Uterus (tissue), 4 donors: ENCODE measurements at places on chromosomes 7 and 10.

DNA sequence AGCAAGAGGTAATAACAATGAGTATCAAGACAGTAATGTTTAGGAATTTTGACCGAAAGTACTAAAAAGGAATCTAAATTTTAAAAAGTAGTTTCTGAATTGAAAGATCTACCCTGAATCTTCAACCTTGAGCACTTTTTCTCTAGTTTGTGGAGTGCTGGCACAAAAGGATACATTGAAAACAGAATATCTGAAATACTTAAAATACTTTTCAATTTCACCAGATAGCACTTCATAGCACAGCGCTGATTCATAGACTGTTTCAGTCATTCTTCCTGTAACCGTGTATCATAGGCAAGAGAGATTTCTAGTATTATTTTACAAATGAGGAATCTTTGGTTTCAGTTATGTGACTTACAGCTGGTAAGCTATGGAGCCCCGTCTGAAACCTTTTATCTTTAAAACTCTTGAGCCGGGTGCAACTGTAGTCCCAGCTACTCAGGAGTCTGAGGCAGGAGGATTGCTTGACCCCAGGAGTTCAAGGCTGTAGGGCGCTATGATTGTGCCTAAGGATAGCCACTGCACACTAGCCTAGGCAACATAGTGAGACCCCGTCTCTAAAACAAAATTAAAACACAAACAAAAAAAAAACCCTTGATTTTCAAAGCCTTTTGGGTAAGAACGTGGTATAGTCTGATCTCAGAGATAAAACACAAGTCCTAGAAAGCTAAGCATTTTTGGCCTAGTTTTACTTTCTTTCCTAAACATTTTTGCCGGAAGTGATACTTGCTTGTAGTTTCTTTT lies 35.1 kb downstream of the FHIP2A start:
- no peak for DNase-seq

- no peak for DNase-seq
Observed at GRCh38 chr7:28976022-28976421, 17.9 kb upstream of the TRIL start.

DNA sequence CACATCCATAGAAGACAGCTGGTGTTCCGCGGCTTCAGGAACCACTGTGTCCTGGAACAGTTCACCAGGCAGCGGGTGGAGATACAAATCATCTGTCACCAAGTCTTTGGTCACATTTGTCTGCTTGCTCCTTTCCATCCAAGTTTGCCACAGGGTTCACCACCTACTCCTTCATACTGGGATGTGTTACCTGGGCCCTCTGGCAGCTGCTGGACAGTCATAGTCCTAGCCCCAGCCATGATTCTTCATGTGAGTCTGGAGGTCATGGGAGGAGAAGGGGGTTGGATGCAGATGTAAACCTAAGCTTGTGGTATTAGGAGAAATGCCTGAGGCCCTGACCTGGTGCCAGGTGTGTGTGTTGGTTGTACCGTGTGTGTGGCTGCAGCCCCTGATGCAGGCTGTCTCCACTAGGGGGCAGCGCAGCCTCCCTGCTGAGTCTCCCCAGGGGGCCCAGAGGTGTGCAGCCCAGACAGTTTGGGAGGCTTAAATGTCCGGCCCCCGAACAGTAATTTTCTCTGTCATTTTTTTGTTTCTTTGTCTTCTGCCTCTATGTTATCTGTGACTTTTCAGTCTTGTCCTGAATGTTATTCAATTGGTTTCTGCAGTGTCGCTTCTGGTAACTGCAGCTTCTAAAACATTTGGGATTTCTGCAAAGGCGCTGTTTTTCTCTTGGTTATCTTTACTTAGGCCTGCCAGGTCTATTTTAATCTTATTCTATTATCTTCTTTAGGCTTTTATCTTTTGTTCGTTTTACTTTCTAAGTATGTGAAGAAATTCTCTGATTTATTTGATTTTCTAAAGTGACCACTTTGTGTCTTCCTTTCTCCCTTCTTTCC lies 14.8 kb downstream of the NPS start:
- no peak for DNase-seq

DNA sequence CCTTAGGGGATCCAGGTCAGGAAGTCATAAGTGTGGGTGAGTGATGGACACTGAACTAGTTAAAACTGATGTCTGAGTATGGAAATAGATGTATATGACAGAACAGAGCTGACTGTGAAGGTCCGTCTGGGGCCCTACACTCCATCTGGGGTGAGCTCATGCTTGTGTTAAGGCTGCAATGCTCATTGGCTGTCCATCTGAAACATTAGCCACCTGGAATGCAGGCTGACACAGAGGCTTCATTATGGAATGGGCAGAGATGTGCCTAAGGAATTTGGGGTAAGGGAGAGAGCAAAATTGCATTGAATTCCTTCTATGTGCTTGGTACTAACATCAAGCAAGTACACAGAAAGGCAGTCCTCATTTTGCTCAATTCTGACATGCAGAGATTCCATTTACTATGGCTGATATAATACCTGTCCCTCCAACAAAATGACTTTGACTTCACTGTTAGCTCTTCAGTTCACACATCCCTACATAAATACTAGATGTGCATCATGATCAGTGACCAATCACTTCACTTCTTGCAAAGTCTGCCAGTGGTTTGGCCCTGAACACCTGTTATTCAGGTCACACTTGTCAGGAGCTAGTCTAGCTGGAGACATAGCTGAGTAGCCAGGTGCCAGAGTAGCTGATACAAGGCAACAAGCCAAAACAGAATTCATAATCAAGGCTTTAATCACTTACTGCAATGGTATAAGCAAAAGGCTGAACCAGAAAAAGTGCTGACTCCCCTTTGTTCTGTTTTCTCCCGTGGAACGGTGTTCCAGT lies 128.9 kb upstream of the VWC2 start:
- DNase-seq = no peak

DNA sequence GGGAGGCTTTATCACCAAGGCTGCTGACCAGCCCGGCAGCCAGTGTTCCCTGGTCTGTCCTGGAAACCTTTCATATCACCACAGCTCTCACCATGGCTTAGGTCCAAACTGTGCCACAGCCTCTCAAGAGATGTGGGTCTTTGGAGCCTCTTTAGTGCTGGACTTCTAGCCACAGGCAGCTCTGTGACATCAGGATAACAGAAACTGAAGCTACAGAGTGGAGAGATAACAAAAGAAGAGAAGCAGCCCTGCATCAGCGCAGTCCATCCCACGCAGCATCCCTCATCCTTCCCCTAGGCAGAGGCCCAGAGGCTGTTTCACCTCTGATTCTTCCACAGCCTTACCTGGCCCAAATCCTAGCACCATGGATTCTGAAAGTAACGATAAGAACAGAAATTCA lies 187.9 kb upstream of the KMT2E start:
- no peak for DNase-seq
